Anterior cingulate cortex (tissue), 58 donors: ENCODE measurements at places on chromosomes 2 and 18.

DNA sequence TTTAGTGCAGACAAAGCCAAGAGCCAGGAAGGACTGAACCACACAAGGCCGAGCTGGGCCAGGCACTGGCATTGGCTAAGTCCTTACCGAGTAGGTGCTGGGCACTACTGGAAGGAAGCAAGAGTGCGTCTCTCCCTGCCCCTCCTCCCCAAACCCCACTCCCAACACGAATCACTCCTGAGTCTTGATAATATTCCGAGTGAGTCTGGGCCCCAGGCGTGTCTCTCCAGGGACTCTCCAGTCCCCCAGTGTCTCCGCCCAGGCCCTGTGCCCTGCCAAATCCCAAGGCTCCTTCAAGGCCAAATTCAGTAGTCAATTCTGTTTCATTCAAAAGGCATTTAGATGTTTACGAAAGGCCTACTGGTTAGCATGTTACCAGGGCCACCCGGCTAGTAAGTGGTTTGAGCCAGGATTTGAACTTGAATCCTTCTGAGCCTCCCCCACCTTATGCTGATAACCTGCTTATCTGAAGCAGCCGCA is 82.8 kb downstream of the GLI2 start:
- no peak for DNase-seq

- no peak for DNase-seq
These were observed 163.0 kb downstream of the MREG start for GRCh38 chr2:215850380-215850779.

- DNase-seq, result no peak
These were observed 86.4 kb upstream of the KLHL29 start for GRCh38 chr2:23298551-23298950.

DNA sequence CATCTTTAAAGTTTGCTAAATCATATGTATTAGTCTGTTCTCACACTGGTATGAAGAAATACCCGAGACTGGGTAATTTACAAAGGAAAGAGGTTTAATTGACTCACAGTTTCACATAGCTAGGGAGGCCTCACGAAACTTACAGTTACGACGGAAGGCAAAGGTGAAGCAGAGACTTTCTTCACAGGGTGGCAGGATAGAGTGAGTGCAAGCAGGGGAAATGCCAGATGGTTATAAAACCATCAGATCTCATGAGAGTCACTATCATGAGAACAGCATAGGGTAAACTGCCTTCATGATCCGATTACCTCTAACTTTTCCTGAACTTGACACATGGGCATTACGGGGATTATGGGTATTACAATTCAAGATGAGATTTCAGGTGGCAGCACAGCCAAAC is 1075.2 kb upstream of the NRXN1 start:
- no peak for DNase-seq

- no peak for DNase-seq
These were observed 6.3 kb upstream of the SLC1A4 start for GRCh38 chr2:64982932-64983331.

GRCh38 chr2:220940646-220941045 is 631.5 kb downstream of the EPHA4 start:
- no peak for DNase-seq

DNA sequence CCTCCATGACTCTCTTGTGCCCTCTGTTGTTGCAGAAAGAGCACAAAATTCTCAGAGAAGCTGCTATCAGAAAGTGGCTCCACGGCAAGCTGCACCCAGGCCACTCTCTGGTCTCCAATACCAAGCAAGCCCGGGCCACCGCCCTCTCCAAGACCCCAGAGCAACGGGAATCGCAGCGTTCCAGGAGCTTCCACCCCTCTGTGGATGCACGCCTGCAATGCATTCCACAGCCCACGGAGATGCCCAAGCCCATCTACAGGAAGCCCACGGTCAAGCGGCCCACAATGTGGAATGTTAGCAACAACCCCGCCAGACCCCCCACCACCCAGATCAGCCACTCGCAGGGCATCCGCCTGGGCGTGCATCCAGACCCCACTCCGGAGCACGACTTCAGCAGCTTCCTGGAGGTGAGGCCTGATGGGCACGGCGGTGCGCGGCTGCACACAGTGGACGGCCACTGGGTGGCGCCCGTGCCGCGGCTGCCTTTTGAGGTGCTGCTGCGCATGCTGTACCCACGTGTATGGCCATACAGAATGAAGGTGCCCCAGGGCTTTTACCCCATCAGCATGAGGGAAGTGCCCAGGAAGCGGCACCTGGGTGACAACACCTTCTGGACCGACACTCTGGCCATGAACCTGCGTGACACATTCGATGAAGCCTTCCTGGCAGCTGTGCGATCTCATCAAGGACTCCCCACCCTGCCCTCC is 6.3 kb downstream of the ANKRD53 start:
- no peak for DNase-seq

- DNase-seq, result no peak
These were observed 49.7 kb downstream of the TSN start for GRCh38 chr2:121804997-121805765.

DNA sequence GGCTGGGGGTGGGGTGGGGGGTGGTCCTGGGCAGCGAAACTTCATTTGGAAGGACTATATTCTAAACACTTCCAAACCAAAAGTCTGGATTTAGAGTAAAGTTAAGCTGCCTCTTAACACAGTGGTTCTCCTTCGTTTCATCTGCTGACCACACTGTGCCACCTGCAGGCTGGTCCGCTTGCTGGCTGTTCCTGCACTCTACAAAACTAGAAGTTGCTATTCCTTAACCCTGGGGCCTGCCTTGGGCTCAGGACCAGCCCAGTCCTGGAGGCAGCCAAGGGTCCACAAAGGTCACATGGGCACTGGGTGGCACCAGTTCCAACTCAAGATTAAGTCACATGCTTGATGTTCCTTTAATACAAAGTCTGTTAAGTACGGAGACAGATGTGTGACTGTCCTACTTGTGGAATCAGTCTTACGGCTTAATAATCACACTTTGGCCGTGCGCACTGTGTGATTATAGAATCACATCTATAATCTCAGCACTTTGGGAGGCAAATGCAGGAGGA is 195.4 kb downstream of the FAM210A start:
- peak; percentile 22 for DNase-seq

DNA sequence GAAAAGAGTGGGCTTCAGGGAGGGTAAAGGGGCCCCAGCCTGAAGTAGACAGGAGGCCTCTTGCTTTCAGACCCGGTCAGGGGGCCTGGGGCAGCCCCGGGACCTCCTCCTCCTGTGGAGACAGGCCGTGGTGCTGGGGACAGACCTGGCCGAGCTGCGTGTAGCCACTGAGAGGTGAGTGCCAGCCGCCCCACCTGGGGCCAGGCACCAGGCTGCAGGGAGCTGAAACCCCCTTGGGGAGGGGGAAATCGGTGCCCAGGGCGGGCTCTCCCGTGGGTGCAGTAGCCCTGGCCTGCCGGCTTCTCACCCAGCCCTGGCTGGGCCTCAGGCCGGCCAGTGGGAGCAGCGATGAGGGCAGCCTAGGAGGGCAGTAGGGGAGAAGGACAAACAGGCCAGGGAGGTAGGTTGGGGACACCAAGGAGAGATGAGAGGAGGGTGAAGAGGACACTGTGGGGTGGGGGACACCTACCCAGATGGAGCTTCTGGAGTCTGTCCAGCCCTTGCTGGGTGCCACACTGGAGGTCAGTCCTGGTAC is 24.0 kb downstream of the CROCC2 start:
- no peak for DNase-seq

DNA sequence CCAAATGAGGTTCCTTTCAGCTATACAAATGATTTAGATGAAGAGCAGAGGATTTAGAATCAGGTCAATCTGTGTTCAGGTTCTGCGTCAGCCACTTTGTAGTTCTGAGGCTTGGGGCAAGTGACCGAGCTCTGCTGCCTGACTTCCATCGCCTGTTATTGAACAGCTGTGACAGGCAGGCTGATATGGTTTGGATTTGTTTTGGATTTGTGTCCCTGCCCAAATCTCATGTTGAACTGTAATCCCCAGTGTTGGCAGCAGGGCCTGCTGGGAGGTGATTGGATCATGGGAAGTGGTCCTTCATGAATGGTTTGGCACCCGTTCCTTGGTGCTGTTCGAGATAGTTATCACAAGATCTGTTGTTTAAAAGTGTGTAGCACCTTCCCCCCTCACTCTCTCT is 18.6 kb downstream of the TYMS start:
- no peak for DNase-seq

DNA sequence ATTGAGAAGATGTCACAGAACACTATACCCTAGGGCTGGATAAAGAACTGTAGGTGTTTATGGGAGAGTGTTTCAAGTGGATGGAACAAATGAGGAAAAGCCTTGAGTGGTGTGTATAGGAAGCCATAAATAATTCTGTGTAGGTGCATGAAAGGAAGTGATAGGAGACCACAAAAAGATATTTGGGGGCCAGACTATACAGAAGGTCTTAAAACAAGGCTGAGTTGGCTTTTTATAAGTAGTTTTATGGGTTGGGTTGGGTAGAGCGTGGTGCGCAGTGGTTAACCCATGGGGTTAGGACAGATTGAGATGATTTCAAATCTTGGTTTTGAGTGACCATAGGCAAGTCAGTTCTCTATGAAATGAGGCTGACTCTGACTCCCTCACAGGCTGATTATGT is 110.5 kb downstream of the PKP4 start:
- DNase-seq, result no peak

- no peak for DNase-seq
These were observed 144.7 kb downstream of the DNAH7 start for GRCh38 chr2:195923889-195924288.

DNA sequence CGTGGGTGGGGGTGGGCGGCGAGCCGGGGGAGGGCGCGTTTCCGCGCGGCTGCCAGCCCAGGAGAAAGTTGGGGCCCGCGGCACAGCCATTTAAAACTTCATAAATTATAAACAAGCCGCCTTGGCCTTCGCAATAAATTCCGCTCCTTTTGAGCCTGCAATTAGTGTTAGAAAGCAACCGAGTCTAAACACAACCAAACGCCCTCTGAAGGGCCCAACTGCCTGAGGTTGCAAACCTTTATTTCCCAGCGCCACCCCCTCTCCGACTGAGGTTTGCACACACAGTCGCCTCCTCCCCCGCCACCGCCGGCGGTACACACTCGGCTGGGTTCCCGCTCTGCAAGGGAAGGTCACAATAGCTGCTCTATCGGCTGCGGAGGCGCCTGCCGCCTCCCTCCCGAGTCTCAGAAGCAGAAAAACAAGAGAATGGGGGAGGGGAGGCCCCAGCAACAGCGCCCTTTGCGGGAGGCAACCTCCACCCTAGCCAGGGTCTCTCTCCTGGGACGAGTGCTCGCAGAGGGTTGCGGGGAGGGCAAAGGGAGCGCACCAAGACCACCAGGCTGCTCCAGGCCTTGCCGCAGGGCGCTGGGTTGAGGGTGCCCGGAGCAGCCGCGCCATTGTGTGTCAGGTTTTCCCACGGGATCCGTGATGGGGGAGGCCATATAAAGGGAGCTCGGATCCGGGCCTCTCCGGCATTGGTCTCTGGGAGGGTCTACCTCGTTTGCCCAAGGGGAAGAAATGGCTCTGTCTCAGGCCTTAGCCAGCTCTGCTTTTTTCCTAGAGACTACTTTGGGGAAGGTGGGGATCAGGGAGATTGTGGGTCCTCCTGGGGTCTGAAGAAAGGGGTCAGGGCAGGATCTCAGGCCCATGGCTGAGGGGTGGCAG is 13.4 kb upstream of the HOXD1 start:
- peak; percentile 45 for DNase-seq

DNA sequence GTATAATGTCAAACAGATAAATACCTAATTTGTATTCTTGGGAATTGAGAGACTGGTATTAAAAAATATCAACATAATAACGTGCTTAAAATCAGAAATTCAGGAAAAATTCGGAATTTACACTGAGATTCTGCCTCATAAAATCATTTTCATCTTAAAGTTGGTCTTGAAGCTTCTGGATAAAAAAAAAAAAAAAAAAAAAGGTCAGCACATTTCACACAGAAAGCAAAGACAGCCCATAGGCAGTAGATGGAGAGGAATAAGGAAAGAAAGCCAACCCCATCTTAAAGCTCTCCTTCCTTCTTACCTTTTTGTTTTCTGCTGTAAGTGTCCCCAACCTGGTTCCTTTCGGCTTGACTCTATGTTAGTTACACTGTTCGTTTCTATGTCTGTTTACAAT is 41.5 kb upstream of the ALK start:
- no peak for DNase-seq
